ENCODE measurements at places on chromosomes 7 and 10.
A peak's percentile ranks its signal among the peaks of the same experiment; 100 is the strongest.

GRCh38 chr10:7471720-7472367 lies 61.0 kb upstream of the SFMBT2 start:
- no peak for DNase-seq

DNA sequence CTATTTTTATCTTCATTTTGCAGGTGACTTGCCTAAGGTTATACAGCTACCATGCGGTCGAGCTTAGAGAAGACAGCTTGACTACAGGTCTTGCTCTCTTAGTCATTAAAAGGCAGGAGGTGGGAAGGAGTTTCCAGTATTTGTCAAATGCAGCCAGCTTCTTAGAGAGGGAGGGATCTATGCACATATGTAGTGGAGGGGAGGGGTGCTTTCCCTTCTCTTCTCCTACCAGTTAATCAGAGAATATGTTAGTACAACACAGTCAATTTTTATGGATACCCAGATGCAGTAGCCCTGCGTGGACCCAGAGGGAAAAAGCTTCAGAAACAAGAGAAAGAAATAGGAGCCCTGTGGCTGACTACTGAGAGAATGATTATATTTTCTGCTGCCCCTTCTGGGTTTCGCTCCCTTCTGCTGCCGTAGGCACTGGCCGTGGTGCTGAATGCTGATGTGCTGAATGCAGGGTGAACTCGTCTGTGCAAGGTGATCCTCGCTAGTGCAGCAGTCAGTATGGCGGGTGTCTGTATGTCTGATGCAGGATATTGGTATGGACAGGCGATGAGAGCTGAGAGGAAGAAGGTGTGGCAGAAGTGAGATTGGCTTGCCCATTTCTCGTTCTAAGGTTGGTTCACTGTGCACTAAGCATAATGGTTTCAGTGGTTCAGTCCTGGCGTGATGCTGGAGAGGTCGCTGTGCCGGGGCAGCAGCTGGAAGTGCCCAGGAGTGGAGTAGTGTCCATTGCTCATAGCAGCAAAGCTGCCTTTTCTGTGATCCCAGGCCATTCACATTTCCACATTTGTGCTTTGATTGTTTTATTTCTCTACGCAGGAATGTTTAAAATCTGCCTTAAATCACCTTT lies 189.2 kb upstream of the PODXL start:
- DNase-seq, result no peak

- DNase-seq, result no peak
Observed at GRCh38 chr7:12550956-12551355, 19.6 kb upstream of the SCIN start.

GRCh38 chr7:129845972-129846327 lies 106.8 kb downstream of the UBE2H start:
- DNase-seq, result no peak

DNA sequence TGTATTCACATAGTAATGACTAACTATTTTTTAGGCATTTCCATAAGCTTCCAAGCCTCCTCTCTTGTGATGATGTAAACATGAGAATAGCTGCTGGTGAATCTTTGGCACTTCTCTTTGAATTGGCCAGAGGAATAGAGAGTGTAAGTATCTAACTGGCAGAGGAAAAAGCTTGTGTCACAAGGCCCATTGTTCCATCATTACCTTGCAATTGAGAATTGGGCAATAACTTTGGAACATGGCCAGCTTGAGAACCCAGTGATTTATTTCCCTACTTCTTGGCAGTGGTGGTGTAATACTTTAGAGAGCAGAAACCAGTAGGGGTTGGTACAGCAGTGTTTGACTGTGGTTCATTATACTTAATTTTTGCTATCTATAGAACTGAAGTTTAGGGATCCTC lies 12.0 kb downstream of the IFRD1 start:
- peak; percentile 21 for DNase-seq

DNA sequence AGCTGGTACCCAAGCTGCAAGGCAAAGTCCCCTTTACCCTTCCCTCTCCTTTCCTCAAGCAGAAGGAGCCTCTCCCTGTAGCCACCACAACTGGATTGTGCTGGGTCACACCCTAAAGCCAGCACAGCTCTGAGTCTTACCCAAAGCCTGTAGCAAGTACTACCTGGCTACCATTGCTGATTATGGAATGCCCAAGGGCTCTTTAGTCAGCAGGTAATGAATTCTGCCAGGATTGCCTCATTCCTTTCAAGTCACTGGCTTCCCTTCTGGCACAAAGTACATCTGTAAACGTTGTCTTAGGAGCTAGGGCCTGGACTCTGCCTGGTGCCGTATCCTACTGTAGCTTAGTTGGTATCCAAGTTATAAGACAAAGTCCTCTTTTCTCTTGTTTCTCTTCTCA lies 52.0 kb downstream of the FAS start:
- no peak for DNase-seq

GRCh38 chr10:28790146-28790545 lies 112.8 kb downstream of the BAMBI start:
- DNase-seq, result no peak

- DNase-seq, result no peak
Observed at GRCh38 chr7:92056286-92056685, 78.0 kb downstream of the CYP51A1 start.

DNA sequence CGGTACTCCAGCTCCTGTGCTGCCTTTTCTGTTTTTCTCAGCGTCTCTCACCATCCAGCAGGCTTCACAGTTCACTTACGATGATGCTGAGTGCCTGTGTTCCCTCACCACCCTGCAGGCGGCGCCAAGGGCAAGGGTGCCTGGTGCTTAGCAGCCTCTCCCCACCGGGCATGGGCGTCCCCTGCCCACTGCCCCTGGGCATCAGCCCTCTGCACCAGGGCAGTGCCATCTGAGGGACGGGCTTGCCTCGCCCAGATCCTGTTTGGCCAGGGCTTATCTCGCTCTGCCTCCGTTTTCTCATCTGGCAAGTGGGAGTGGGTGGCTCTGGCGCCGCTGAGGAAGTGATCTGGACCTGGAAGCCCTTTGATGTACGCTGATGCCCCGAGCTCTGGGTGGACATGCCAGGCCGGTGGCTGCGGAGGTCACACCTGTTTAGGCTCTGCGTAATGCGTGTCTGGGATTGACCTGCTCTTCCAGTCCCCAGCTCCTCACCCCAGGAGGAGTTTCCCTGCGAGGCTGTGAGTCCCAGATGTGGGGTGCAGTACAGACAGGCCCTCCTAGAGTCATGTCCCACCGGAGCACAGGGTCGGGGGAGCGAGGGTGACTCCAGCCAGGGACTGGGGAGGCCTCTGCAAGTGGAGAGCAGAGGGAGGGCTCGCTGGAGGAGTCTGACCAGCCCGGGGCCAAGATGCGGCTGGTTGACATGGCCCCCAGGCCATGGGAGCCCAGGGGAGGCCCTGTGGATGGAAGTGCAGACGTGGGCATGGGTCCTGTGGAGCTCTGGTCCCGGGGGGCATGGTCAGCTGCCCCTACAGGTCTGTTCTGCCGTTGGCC lies 11.8 kb downstream of the TTYH3 start:
- DNase-seq, result no peak

DNA sequence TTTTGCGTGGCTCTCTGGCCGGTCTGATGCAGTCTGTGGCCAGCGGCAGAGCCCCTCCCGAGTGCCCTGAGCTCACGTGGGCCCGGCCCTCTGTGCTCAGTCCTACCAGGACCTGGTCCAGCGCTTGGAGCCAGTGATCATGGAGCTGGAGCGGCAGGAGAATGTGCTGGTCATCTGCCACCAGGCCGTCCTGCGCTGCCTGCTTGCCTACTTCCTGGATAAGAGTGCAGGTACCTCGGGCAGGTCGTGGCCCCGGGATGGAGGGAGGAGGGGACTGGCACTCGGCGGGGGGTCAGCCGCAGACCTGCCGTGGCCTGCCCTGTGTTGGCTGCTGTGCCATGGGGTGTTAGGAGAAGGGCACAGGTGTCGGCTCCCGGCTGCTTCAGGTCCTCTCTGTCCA lies 20.0 kb downstream of the PFKFB3 start:
- no peak for DNase-seq

DNA sequence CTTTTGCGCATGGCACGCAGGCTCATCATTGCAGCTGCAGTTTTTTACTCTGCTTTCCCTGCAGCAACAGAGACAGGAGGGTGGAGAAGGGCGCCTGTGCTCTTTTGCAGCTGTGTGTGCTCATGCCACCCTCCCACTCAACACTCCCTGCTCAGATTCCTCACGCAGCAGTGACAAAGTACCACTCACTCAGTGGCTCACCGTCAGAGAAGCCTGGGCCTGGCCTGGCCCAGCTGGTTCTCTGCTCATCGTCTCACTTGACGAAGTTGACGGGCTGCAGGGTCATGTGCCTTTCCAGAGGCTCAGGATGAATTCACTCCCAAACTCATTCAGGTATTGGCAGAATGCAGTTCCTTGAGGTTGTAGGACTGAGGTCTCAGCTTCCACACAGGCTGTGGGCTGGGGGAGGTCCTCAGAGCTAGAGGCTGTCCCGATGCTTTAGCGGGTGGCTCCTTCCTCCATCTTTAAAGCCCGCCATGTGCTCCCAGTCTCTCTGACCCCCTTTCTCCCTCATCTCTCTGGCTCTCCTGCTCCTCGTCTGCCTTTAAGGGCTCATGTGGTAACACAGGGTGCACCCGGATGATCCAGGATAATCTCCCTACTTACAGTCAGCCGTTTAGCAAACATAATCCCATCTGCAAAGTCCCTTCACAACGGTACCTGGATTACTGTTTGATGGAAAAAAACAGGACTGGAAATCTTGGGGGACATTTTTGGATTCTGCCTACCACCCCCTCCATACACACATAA lies 25.8 kb downstream of the PTPRE start:
- no peak for DNase-seq

GRCh38 chr10:24467136-24467535 lies 256.6 kb downstream of the ARHGAP21 start:
- DNase-seq, result no peak

GRCh38 chr10:63125459-63125858 lies 7.7 kb upstream of the NRBF2 start:
- DNase-seq, result no peak

DNA sequence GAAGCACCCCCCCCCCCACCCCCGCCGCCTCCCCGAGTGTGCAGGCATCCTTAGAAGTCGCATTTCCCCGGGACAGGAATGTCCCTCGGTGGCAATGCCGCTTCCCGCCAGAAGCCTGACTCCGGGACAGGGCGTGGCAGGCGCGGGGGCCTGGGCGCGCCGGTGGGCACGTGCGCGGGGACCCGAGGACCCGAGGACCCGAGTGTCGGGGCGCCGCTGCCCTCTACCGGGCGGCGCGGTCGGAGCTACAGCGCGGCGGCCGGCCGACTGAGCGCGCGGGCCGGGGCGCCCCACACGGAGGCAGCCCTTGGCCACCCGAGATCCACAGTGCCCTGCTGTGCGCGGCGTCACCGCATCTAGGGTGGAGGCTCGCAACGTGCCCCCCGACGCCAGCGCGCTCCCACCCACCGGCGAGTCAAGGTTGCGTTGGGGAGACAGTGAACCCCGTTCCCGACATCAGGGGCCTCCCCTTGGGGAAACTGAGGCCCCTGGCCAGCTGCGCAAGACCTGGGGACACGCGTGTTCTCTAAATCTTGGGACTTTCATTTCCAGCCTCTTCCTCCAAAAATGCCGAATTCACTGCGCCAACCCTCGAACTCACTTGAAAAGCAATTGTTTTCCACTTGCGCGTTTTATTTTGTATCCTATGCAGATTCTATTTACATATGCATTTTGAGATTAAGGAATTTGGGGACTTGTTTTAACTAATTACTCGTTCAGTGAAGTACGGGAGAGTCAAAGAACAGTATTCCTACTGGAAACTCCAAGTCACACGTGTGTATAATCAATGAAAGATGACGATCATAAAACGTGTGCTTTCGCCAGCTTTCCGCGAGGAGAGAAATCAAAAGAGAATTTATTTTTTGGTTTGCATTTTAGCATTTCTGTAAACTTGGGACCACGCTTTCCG lies 3.1 kb upstream of the CUX1 start:
- peak; percentile 58 for DNase-seq

GRCh38 chr10:63819753-63820329 lies 298.6 kb downstream of the REEP3 start:
- DNase-seq, result peak; percentile 19

GRCh38 chr10:131249955-131250344 lies 61.6 kb downstream of the TCERG1L start:
- DNase-seq, result no peak

DNA sequence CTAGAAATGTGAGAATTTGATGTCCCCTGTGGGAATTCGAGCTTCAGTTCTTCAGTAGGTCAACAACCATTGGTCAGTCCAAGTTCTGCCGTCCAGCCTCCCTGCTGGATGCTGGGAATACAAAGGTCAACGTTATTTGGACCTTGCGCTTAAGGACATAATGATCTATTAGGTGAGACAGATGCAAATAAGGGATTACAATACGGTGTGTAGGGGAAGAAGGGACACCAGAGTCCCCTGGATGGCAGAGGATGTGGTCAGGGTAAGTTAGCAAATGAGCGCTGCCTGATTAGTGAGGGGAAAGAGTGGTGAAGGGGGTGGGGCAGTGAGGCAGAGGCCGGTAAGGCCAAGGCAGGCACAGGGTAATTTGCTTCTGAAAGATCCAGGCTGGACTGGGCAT lies 16.2 kb downstream of the CCNY start:
- DNase-seq, result no peak

DNA sequence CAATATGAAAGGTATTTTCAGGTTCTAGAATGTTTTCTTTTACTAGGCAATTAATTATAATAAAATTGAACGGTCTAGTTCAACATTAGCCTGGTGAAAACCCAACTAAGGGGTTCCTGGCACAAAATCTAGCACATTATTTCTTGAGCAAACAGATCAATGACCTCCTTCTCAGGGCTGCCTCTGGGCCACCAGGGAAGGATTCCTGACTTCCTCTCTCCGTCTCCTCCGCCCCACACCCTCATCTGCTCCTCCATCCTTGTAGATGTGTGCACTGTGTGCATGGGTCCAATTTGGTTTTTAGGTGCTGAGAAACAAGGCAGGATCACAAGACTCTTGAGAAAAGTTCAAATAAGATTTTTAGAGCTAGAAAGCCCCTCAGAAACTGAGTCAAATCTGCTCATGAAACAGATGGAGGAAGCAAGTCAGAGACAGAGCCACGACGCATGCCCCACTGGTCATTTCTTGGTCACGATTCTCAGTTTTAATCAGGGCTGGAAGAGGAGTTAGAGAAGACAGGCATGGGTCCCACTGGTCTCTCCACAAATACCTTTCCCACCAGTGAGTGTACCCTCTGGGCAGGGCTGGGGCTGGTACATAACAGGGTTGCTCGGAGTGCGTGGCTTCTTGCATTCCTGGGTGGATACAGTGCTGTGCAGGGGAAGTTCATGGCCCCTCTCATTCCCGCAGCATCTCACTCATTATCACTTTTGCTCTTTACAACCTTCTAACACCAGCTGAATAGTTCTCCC lies 3.8 kb downstream of the TRPV6 start:
- DNase-seq, result no peak

GRCh38 chr7:28061824-28062196 lies 118.8 kb downstream of the JAZF1 start:
- no peak for DNase-seq

DNA sequence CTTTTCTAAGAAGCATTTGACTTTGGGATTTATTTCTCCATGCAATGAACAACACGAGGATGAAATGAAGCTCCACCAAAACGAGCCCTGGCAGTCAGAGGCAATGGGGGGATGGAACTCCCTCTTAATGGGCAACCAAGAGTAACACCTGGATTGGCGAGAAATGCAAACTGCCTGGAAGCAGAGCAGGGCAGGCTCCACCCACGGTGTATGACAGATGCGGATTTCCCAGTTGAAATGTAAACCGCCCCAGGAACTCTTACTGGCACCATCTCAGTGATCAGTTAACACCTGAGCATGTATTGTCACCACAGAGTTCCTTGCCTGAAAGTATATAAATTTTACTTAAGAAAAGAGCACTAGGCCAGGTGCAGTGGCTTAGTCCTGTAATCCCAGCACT lies 47.3 kb upstream of the AUTS2 start:
- no peak for DNase-seq

- DNase-seq, result peak; percentile 8
Observed at GRCh38 chr10:133379152-133379800, at the start of gene PAOX. PAOX (plus strand) TSS chr10:133379262; CDS start chr10:133379317, 55 bp downstream.

GRCh38 chr7:148367731-148368475 lies 222.7 kb upstream of the C7orf33 start:
- no peak for DNase-seq
